ENCODE measurements at places on chromosomes 11 and 22.
A peak's percentile ranks its signal among the peaks of the same experiment; 100 is the strongest.

DNA sequence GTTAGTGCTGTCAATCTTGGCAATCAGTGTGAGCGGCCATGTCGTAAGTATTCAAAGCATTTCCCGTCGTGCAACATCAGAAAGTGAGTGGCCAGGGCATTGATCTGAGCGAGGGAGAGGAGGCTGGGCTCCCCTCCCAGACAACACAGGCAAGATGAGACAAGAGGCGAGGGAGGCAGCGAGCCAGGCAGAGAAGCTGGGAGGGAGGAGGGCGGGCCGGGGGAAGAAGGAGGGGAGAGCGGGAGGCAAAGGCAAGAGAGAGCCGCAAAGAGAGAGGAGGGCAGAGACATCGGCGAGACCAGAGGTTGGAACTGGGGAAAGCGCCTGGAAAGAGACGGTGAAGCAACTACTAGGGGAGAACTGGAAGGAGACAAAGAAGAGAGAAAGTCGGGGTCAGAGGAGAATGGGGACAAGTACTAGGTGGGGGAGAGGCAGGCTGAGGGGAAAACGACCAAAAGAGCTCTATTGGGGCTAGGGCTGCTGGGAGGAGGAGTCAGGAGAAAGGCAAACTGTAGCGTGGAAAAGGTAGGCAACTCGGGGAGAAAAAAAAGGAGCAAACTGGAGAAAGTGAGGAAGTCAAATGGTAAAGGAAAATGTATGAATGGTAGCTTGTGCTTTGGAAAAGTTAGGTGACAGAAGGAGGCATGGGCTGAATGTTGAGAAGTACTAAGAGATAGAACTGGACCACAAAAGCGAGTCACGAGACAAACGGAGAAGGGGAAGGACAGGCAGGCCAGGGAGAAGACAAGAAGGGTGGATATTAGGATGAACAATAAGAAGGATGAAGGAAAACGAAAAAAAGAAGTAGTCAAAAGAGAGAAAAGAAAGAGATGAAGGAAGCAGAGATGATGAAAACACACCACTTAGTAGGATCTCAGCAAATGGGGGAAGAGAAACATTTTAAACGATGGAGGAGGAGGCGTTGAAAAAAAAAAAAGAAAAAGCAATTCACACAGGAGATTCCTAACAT is 130.5 kb upstream of the C11orf58 start:
- peak; percentile 51 for DNase-seq

GRCh38 chr11:26936109-26936508 is 57.8 kb upstream of the FIBIN start:
- no peak for DNase-seq

GRCh38 chr11:66970807-66971442 is 4.2 kb upstream of the C11orf86 start:
- no peak for DNase-seq

DNA sequence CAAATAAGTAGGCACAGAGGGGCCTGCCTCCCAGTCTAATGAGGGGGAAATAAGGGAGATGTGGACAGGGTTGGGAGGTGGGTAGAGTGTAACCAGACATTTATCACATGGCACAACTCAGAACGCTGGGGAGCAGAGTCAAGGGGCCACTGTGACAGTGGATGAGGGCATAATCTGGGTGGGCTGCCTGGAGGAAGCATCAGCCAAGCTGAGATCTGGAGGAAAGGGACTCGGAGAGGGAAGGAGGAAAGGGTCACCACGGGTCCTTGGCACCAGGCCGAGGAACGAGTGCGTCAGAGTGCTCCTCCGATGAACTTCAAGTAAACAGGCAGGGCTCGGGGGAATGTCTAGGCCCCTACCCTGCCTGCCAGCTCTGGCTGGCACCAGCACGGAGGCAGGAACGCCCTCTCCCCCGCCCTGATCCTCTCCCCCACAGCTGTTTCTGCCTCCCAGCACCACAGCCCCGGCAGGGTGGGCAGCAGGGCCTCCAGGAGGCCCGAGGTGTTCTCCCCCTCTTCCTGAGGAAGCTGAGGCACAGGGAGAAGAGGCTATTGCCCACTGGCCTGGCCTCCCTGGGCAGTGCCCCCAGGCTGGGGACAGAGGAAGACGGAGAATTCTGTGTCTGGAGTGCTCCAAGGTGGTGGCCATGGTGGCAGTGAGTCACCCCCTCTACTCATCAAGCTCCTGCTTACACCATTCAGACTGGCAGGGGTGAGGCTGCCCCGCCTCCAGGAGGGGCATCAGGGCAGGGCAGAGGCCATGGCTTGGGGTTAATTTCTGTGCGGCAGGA is 4.2 kb downstream of the ALDH3B1 start:
- DNase-seq, result peak; percentile 92

DNA sequence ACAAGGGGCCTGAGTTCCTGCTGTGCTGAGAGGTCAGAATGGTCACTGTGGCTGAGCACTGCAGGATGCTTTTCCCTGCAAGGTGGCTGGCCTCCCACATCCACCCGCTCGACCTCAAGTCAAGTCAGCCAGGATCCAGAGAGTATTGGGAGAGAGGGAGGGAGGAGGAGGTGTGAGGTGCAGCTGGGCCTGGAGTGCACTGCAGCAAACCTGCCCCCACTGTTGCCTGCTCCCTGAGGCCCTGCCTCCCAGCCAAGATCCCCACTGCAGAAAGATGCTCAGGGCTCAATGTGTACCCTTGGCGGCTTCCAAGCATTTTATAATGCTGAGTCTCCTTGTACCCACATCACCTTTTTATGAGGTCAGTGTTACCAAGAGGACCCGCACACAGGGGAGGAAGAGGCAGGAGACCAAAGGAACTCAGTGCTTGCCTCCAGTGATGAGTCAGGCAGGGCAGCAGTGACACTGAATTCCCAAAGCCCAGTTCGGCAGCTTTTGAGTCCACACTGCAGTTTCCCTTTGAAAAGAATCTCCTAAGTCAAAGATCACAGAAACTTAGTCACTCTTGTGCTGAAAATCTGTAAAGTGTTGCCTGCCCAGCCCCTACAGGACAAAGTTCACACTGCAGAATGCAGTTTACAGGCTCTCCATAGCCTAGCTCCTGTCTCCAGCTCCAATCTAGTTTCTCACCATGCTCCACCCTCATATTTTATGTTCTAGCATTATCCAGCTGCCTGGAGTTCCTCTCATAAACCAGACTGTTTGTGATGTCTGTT is 3.1 kb downstream of the ENDOD1 start:
- DNase-seq, result no peak

DNA sequence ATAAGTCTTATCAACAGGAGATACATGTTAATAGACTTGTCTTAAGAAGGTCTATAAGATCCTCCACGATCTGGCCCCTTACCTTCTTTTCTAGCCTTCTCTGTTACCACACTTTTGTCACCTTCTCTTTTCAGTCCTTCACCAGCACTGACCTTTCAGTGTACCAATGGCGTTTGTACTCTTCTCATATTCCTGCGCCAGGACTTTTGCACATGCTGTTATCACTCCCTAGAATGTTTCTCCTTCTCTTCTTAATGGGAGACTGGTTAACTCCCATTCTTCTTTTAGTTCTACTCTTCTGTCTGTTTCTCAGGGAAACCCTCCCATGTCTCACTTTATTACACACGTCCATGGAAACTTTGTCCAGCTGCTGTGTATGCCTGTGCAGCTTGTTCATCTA is 4.4 kb upstream of the EED start:
- DNase-seq, result no peak

- DNase-seq, result no peak
These were observed 380.3 kb downstream of the AASDHPPT start for GRCh38 chr11:106457727-106458126.
